Stimulated activated CD8-positive, alpha-beta memory T cell treated with anti-CD3 and anti-CD28 coated beads, Interleukin-12 subunit alpha, Interleukin-12 subunit beta, amount 100 ng/mL, for 1 hour (primary cell): ENCODE measurements at places on chromosomes 3 and 15.

- no peak for DNase-seq
Observed at GRCh38 chr3:150733373-150733935, 29.5 kb downstream of the SIAH2 start.

GRCh38 chr3:105950881-105951600 is 82.2 kb upstream of the CBLB start:
- DNase-seq, result no peak

- DNase-seq, result no peak
Observed at GRCh38 chr3:14346642-14347041, 55.8 kb upstream of the SLC6A6 start.

GRCh38 chr15:74505837-74506514 is 35.0 kb upstream of the ARID3B start:
- DNase-seq, result no peak

- no peak for DNase-seq
Observed at GRCh38 chr3:122406198-122406597, 9.7 kb downstream of the WDR5B start.

- DNase-seq, result no peak
Observed at GRCh38 chr15:33716025-33716424, 252.3 kb upstream of the CHRM5 start.
